ENCODE measurements at places on chromosomes 1 and 21.

GRCh38 chr1:55669293-55669692, 454.1 kb upstream of the USP24 start:
- H3K36me3 ChIP-seq, result no peaks in the 10 kb centered on the region
- no peak overlapping the region for H3K4me3 ChIP-seq

GRCh38 chr1:80064524-80064923, 1058.0 kb upstream of the ADGRL4 start:
- H3K4me1 ChIP-seq, result no peaks in the 10 kb centered on the region
- H3K4me3 ChIP-seq, result no peak overlapping the region
- H3K27ac ChIP-seq, result no peak overlapping the region
- DNase-seq, result no peak
- H3K27me3 ChIP-seq, result no peaks in the 10 kb centered on the region

GRCh38 chr1:224742349-224742748, 126.2 kb downstream of the CNIH3 start:
- no peak overlapping the region for H3K4me3 ChIP-seq
- no peak overlapping the region for H3K27ac ChIP-seq
- H3K36me3 ChIP-seq, result no peaks in the 10 kb centered on the region
- DNase-seq, result no peak
- no peaks in the 10 kb centered on the region for H3K4me1 ChIP-seq

GRCh38 chr1:234114648-234115307, 210.3 kb downstream of the SLC35F3 start:
- no peaks in the 10 kb centered on the region for H3K4me1 ChIP-seq
- H3K27ac ChIP-seq, result no peak overlapping the region
- peaks cover 48% of the 10 kb centered on the region for H3K27me3 ChIP-seq
- DNase-seq, result peak; percentile 10

DNA sequence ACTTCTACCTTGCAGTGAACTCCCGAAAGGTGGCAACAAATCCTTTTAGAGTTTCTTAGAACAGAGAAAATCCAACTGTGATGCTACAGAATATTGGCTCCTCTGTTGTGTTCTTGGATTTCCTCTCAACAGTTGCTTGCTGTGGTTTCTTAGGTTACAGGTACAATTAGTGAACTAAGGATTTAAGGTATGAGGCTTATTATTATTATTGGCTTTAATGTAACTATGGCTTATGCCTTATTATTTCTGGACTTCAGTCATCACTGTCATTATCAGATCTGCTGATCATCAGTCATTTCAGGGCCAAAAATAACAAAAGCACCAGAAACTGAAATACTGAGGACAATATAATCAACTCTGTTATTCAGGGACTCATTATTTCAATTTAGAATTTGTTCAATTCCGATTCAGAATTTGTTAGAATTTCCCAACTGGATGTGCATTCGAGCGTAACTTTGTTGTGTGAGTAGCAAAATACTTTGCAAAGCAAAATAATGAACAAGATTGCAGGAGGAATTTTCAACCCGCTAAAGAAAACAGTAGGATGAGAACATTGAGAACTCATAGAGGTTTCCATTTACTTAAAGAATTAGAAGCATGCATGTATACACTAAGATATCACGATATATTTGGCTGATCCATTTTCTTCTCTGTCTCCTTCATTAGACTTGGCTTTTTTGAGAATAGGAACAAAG, 65.5 kb upstream of the AK4 start:
- no peaks in the 10 kb centered on the region for H3K36me3 ChIP-seq
- DNase-seq, result no peak
- no peak overlapping the region for H3K27ac ChIP-seq
- H3K27me3 ChIP-seq, result peaks cover 6% of the 10 kb centered on the region

DNA sequence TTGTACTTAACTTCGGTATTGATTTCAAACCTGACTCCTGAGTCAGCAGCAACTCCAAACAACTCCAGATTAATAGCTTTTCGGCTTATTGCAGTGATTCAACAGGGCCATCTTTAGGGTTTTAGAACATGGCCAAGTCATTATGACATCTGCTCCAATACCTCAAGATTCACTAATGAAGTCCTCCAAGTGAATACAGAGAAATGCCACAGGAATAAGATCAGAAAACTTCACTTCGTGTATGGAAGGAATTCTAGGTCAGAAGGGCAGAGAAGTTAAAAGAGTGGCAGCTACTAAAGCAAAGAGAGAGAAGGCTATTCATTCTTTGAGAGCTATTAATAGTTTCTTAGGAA, 7.6 kb upstream of the C1orf116 start:
- H3K4me1 ChIP-seq, result peaks cover 6% of the 10 kb centered on the region
- no peaks in the 10 kb centered on the region for H3K27me3 ChIP-seq
- DNase-seq, result no peak
- H3K36me3 ChIP-seq, result peaks cover 6% of the 10 kb centered on the region
- H3K4me3 ChIP-seq, result no peak overlapping the region

GRCh38 chr1:14296795-14297194, 301.7 kb upstream of the KAZN start:
- no peaks in the 10 kb centered on the region for H3K36me3 ChIP-seq
- no peak overlapping the region for H3K4me3 ChIP-seq
- H3K27ac ChIP-seq, result no peak overlapping the region
- DNase-seq, result no peak

All from effector memory CD8-positive, alpha-beta T cell (primary cell).